ENCODE measurements at places on chromosomes 1 and 21.
A peak's percentile ranks its signal among the peaks of the same experiment; 100 is the strongest.

DNA sequence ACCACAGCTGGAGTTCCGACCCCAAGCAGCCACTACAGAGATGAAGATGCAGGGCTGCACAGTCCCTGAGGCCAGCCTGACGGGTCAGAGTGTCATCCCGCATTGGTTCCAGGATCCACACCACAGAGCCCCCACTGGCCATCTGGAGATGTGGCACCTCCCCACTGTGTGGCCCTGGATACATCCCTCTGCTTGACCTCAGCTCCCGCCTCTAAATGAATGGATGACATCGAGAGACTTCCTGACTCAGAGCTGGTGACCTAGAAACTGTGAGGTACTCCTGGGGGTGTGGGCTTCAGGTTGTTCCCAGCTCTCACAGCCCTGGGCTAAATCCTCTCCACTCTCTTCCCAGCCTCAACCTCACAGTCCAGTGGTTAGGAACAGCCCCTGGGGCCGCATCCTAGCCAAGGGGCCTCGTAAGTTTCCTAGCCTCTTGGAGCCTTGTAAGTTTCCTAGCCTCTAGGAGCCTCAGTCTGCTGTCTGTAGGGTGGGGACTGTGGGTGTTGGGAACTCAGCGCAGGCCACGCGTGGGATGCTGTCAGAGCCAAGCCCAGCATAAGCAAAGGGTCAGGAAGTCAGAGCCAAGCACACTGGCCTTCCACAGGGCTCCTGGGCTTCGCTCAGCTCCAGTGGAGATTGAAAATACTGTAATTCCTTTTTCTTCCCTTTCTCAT, 87.5 kb upstream of the RUNX3 start:
- H3K4me3 ChIP-seq, result no peak overlapping the region
- H3K27me3 ChIP-seq, result no peaks in the 10 kb centered on the region
- no peak for DNase-seq
- H3K36me3 ChIP-seq, result peaks cover 5% of the 10 kb centered on the region
- H3K27ac ChIP-seq, result no peak overlapping the region

- H3K36me3 ChIP-seq, result no peaks in the 10 kb centered on the region
- H3K4me1 ChIP-seq, result no peaks in the 10 kb centered on the region
- no peak overlapping the region for H3K4me3 ChIP-seq
- DNase-seq, result no peak
- H3K27me3 ChIP-seq, result peaks cover 16% of the 10 kb centered on the region
- H3K27ac ChIP-seq, result no peak overlapping the region
Measured at GRCh38 chr1:26912147-26912490, 1.7 kb downstream of the NR0B2 start.

DNA sequence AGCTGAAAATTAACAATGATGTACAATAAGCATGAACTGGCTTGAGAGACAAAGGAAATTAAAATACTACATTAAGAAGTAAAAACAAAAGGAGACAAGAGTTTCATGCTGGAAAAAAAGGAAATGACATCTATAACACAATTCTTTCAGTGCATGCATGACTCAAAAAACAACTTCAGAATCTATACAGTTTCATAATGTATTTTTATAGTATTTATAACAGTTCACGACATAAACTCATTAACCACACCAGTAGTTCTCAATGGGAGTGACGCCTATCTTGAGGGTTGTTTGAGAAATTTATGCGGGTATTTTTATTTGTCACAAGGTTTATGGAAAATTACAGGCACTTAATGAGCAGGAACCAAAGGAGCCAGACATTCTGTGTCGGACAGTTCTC, 168.5 kb downstream of the SMYD3 start:
- DNase-seq, result no peak
- H3K27ac ChIP-seq, result peak overlapping the region; percentile 35
- no peaks in the 10 kb centered on the region for H3K27me3 ChIP-seq

DNA sequence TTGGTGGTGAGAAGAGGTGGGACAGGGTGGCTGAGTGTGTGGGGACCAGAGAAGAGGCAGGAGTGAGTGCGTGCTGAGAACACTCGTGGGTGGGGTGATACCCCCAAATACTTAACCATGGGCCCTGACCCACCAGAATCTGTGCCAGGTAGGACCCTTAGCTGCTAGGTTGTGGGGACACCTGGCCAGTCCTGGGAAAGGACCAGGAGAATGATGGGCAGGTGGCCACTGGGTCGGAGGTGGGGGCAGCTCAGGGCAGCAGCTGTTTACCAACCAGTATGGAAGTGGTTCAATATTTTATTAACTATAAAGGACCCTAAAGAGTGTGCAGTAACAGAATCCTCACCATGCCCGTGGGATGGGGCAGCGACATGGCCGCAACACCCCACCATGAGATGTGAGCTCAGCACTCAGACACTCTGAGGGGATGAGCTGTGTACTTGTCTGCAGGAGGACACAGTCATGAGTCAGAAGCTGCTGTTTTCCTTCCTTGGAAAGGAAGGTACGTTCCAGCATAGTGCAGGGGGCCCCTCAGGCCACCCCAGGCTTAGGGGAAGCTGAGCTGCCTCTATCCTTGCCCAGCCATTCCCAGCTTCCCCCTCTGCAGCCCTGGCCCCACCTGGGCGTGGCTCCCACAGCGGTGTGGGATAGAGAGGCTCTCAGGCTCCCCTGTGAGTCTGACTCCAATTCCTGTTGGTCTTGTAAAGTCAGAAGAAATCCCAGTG, 25.4 kb downstream of the TEX35 start:
- H3K27ac ChIP-seq, result no peak overlapping the region
- H3K4me3 ChIP-seq, result no peak overlapping the region
- no peak for DNase-seq
- H3K27me3 ChIP-seq, result peaks cover 10% of the 10 kb centered on the region

DNA sequence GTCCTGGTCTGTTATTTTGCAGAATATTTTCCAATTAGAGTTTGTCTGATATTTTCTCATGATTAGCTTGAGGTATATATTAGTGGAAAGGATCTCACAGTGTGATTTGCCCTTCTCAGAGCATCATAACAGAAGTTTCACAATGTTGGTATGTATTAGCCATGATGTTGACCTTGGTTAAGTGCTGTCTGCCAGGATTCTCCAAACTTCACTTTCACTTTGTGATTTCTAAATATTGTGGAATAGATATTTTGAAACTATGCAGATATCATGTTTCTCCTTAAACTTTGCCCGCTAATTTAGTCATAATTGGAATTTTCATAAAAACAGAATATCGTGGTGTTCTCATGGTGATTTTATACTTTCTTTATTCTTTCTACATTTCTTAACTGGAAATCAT, 98.0 kb upstream of the DEPDC1 start:
- no peak overlapping the region for H3K27ac ChIP-seq
- H3K4me1 ChIP-seq, result no peaks in the 10 kb centered on the region
- no peaks in the 10 kb centered on the region for H3K27me3 ChIP-seq
- H3K4me3 ChIP-seq, result no peak overlapping the region
- DNase-seq, result no peak

DNA sequence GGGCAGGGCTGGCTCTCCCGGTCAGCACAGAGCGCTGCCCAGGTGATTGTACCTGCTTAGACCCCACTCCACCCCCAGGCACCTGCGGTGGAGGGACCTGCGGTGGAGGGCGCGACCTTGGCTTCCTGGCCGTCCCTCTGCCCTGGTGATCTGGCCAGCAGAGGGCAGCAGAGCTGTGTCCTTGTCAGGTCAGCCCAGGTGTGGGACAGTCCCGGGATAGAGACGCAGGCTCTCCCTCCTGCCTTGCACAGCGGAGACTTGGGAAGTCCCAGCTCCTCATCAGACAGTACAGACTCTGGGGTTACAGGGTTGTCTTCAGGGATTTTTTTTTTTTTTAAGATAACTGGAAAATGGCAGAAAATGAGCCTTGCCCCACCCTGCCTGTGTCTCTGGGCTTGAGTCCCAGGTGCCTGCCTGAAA, 10.0 kb downstream of the SLX9 start:
- DNase-seq, result peak; percentile 62
- peaks cover 8% of the 10 kb centered on the region for H3K36me3 ChIP-seq
- peaks cover 28% of the 10 kb centered on the region for H3K4me1 ChIP-seq
- no peak overlapping the region for H3K4me3 ChIP-seq

- peaks cover 5% of the 10 kb centered on the region for H3K4me1 ChIP-seq
- H3K36me3 ChIP-seq, result peaks cover 6% of the 10 kb centered on the region
Measured at GRCh38 chr1:119978018-119978505, 81.7 kb upstream of the ADAM30 start.

GRCh38 chr1:152566681-152567080, at the start of gene LCE3E:
LCE3E (minus strand) TSS chr1:152566780; CDS start chr1:152566208, 572 bp downstream.
- no peak within 1 kb of the TSS for H3K4me3 ChIP-seq
- H3K27ac ChIP-seq, result no peak within 1 kb of the TSS
- DNase-seq, result no peak

- H3K36me3 ChIP-seq, result no peaks in the 10 kb centered on the region
- peaks cover 5% of the 10 kb centered on the region for H3K4me1 ChIP-seq
- H3K27ac ChIP-seq, result no peak overlapping the region
- no peak overlapping the region for H3K4me3 ChIP-seq
- no peak for DNase-seq
Measured at GRCh38 chr1:119676571-119677206, 28.6 kb upstream of the ZNF697 start.

- no peaks in the 10 kb centered on the region for H3K27me3 ChIP-seq
- no peak overlapping the region for H3K27ac ChIP-seq
- no peak for DNase-seq
- no peaks in the 10 kb centered on the region for H3K36me3 ChIP-seq
Measured at GRCh38 chr1:109191377-109191776, 22.3 kb upstream of the SARS1 start.

- peaks cover 2% of the 10 kb centered on the region for H3K36me3 ChIP-seq
- peaks cover 13% of the 10 kb centered on the region for H3K4me1 ChIP-seq
- no peak for DNase-seq
- no peak overlapping the region for H3K27ac ChIP-seq
- H3K27me3 ChIP-seq, result peaks cover 20% of the 10 kb centered on the region
Measured at GRCh38 chr1:212721388-212722247, 22.0 kb upstream of the BATF3 start.

DNA sequence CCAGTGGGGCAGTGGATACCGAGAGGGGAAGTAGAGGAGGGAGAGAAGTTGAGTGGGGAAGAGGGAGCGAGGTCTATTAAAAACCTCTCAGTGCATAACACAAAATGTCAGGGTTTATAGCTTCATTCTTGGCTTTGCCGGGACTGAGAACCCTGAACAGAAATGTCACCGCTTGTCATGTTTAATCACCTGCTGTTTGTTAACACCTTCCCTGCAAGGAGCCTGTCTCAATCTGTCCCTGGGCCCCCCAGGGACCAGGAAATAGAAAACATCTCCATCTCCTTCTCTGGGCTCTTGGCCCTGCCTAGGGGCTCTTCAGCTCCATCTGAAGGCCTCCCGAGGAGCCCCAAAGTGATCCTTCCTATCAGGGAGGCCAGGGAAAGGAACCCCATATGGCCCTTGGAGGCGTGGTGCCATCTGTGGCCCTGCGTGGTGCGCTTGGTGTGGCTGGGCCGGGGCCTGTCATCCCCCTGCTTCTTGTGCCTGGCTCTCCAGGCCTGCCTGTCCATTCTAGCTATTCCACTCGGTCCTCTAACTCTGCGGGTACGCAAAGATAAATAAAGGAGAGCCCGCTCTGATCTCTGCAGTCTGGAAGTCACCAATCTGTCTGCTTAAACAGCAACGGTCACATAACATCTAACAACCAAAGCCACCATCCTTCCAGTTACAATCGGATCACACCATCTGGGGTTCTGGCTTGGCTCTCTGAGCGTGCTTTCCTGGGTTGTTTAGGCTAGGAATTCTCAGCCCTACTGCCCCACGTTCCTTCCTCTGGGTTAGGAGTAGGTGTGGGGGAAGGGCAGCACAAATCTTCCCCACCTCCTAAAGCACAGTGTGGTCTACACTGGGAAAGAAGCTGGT, 113.8 kb downstream of the CASZ1 start:
- peaks cover 49% of the 10 kb centered on the region for H3K4me1 ChIP-seq
- H3K27me3 ChIP-seq, result no peaks in the 10 kb centered on the region
- peak overlapping the region; percentile 39 for H3K27ac ChIP-seq
- no peak for DNase-seq
- H3K36me3 ChIP-seq, result peaks cover 24% of the 10 kb centered on the region

DNA sequence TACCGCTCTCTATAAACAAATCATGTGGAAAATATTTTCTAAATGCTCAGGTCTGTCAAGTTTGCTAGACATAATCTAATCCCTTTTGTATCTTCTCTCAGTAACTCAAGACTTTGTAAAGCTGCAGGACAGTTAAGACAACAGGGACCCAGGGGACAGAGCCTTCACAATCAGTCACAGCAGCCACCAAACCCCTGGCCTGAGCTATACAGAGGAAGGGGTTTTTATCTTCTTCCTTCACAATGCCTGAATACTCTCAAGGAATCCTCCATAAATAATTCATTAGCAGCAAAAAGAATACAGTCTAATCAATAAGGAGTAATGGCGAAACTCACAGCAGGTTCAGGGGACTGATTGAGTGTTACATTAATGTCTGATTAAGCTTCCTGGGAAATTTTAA, 368.3 kb downstream of the SMYD3 start:
- no peaks in the 10 kb centered on the region for H3K36me3 ChIP-seq
- H3K27ac ChIP-seq, result no peak overlapping the region
- no peaks in the 10 kb centered on the region for H3K27me3 ChIP-seq
- no peak overlapping the region for H3K4me3 ChIP-seq
- no peaks in the 10 kb centered on the region for H3K4me1 ChIP-seq

DNA sequence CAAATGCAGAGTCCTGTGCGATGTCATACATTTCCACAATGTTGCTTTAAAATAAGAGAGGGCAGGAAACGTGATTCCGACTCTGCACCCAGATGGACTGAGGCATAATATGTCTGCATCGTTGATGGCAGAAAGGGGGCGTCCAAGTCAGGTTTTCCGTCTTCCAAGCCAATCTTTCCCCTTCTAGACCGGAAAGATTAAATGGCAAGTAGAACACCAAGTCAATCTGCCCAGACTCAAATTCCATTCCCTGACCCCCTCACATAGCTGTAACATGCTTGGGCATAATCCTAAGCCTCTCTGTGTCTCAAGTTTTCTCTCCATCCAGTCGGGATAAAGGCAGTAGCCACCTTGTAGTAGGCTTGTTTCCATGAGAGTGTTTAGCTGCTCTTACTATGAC, 14.4 kb downstream of the PCP4 start:
- H3K4me3 ChIP-seq, result no peak overlapping the region
- no peaks in the 10 kb centered on the region for H3K36me3 ChIP-seq

DNA sequence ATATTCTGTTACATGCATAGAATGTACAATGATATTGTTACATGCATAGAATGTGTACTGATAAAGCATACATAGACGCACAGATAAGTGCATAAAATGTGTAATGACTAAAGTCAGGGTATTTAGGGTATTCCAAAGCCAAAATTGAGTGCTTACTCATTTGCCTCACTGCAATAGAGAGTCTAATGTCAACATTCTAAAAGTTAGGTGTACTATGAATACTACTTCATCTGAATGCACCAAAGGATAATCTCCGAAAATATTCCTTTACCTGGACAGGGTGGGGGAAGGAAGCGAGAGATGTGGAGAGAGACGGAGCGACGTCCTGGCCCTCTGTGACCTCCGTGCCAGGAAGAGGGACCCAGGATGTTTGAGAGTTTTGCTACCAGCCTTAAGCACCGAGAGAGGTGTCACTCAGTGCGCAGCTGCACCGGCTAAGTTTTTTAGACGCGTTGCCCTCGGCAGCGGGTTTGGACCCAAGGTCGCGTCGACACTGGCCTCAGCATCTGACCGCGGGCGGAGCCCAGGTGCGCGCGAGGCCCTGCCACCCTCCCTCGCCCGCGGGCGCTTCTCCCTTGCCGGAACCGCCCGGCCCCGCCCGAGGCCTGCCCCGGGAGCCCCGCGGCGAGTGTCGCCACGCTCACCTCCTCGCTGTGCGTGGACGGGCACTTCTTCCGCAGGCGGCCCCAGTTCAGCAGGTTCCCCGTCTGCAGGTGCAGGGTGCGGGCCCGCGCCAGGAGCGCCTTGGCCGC, 660 bp downstream of the GCLM start:
- peak overlapping the region; percentile 47 for H3K27ac ChIP-seq
- H3K4me3 ChIP-seq, result peak overlapping the region; percentile 81
- no peaks in the 10 kb centered on the region for H3K27me3 ChIP-seq
- DNase-seq, result peak; percentile 31

- H3K4me3 ChIP-seq, result no peak overlapping the region
- no peaks in the 10 kb centered on the region for H3K4me1 ChIP-seq
- DNase-seq, result no peak
Measured at GRCh38 chr21:45378258-45378966, 26.6 kb upstream of the COL18A1 start.
